Body of pancreas (tissue), 4 donors: ENCODE measurements at places on chromosomes 5 and 9. TPM values are rescaled to one million over a fixed set of nuclear protein-coding genes. Genes with fewer than 3 reads are reported as not detected.

Gene TRIM52
- 26.0 TPM for total RNA-seq

Gene SV2C
- 0.52 TPM for total RNA-seq

Gene PDE6A
- total RNA-seq = not detected

Gene SLC44A1
- total RNA-seq = 15.5 TPM

Gene MUSK
- total RNA-seq = not detected

Gene WNT8A
- total RNA-seq = not detected

Gene PCDHA10
- total RNA-seq = 6.6 TPM

Gene BHMT
- total RNA-seq = not detected

Gene DND1
- total RNA-seq = 2.6 TPM

Gene C7
- 288 TPM for total RNA-seq

GRCh38 chr5:161311965-161312364 is 234.6 kb downstream of the GABRB2 start:
- no peak for DNase-seq

- no peak for DNase-seq
Observed at GRCh38 chr5:24145806-24146205, 499.0 kb downstream of the CDH10 start.

DNA sequence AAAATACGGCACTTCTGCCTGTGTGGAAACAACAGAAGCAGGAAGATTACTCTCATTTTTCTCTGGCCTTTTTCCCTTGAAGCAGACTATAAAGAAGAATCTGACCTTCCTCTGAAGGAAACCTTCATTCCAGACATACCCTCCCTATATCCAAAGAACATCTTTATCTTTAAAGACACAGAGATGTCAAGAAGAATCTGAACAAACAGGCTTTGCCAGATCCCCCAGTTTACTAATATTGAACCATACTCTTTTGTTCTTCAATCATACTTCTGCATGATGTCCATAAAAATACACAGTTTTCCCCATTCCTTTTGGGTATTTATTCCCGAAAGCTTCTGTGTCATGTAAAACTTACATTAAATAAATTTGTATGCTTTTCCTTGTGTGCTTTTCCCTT is 225.8 kb downstream of the MAT2B start:
- DNase-seq = no peak

DNA sequence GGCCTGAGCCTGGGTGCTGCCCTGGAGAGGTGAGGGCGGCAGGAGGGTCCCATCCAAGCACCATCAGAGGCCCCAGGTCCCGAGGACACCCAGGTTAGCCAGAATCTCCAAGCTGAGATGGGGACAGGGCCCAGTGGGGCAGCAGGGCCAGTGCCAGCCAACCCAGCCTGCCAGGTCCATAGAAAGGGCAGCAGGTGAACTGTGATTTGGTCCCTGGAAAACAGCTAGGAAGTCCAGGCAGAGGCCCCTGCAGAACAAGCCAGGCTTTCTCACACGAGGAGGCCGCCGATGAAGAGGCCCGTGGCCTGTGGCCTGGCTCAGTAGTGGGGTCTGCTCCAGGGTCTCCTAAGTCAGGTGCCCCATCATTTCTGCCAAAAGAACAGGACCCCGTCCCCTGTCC is 2.0 kb downstream of the AGPAT2 start:
- no peak for DNase-seq

DNA sequence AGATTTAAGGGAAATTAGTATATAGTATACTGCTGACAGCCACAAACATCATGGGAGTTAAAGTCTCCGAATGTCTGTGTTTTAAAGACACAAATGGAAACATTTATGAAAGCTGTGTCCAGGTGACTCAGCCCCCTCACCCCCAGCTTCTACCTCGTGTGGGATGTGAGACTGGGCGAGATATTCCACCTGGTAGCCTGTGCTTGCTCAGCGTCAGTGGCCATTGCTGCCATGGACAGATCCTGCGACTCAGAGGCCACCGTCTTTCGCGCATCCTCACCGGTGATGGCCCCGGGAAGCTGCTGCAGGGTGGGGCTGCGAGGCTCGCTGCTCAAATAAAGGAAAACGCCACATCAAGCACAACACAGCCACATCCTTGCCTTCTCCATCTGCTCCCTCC is 31.2 kb upstream of the EXOC3 start:
- no peak for DNase-seq

DNA sequence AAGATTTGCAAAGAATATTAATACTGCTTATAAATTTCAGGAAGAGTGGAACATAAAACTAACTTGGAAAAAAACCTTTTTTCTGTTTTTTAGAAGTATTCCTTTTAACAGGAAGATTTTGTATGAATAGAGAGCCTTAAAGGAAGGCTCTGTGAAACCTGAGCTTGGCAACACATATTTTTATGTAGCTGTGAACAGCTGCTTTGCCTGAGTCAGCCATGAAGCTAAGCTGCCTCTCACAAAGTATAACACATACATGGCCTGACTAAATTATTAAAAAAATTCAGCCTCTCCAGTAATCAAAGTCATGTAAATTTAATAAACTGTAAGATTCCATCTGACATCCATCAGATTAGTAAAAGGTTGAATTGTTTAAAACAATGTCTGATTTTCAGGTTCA is 547.5 kb downstream of the ELAVL2 start:
- no peak for DNase-seq

GRCh38 chr9:99881769-99882168 is 24.7 kb upstream of the STX17 start:
- no peak for DNase-seq

DNA sequence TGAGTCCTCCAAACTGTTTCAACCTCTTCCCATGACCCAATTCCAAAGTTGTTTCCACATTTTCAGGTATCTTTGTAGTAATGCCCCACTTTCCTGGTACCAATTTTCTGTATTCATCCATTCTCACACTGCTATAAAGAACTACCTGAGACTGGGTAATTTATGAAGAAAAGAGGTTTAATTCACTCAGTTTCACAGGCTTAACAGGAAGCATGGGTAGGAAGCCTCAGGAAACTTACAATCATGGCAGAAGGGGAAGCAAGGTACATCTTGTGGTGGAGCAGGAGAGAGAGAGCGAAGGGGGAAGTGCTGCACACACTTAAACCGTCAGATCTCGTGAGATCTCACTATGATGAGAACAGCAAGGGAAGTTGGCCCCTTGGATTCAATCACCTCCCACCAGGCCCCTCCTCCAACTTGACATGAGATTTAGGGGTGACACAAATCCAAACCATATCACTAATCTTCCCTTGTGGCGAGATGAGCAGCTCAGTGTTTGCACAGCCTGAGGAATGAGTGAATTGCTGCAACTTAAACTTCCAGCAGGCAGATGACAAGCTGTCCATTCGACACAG is 42.9 kb downstream of the TRIP13 start:
- DNase-seq = no peak

DNA sequence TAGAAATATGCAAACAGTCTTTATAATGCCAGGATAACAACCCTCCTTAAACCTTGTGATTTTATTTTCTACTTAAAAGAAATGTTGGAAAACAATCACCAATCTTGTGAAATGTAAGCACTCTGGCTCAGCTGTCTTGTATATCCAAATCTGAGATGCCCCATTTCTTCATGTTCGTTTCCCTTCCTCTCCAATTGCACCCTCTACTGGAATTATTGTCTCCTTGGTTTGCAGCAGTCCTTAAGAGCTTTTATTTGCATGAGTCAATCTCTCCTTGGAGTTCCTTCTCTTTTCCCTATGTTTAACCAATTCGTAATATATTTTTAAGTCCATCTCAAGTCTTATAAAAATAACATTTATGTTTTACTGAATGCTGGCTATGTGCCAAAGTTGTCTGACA is 362.0 kb upstream of the CDH10 start:
- DNase-seq = no peak

GRCh38 chr9:4620881-4621555 is 41.1 kb upstream of the PLPP6 start:
- no peak for DNase-seq

DNA sequence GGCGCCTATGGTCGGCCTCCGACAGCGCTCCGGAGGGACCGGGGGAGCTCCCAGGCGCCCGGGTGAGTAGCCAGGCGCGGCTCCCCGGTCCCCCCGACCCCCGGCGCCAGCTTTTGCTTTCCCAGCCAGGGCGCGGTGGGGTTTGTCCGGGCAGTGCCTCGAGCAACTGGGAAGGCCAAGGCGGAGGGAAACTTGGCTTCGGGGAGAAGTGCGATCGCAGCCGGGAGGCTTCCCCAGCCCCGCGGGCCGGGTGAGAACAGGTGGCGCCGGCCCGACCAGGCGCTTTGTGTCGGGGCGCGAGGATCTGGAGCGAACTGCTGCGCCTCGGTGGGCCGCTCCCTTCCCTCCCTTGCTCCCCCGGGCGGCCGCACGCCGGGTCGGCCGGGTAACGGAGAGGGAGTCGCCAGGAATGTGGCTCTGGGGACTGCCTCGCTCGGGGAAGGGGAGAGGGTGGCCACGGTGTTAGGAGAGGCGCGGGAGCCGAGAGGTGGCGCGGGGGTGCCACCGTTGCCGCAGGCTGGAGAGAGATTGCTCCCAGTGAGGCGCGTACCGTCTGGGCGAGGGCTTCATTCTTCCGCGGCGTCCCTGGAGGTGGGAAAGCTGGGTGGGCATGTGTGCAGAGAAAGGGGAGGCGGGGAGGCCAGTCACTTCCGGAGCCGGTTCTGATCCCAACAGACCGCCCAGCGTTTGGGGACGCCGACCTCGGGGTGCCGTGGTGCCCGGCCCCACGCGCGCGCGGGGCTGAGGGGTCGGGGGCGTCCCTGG is 561 bp downstream of the DAPK1 start:
- DNase-seq = peak; percentile 74

DNA sequence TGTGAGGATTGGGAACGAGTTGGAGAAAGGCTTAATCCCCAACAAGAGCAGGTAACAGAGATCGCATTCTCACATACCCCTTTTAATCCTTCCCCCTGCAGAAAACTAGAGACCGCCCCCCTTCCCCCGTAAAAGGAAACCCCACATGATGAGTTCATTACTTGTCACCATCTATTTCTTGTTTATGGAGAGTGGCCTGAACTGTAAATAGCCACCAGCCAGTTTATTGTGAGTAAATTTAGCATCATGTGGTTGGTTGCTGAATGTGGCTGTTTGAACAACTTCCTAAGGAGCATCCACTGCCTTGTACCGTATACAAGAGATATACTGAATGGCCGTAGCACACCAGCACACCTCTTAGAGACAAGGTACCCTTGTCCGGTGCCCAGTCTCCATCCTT is 62.1 kb downstream of the TJP2 start:
- DNase-seq = no peak

GRCh38 chr9:34601937-34602573 is 9.8 kb downstream of the RPP25L start:
- DNase-seq = no peak

GRCh38 chr9:3971391-3972082 is 328.3 kb downstream of the GLIS3 start:
- DNase-seq = no peak

GRCh38 chr5:81505672-81506071 is 111.7 kb upstream of the ACOT12 start:
- no peak for DNase-seq

- DNase-seq = peak; percentile 43
Observed at GRCh38 chr5:176870110-176870591, 29.0 kb downstream of the HK3 start.

DNA sequence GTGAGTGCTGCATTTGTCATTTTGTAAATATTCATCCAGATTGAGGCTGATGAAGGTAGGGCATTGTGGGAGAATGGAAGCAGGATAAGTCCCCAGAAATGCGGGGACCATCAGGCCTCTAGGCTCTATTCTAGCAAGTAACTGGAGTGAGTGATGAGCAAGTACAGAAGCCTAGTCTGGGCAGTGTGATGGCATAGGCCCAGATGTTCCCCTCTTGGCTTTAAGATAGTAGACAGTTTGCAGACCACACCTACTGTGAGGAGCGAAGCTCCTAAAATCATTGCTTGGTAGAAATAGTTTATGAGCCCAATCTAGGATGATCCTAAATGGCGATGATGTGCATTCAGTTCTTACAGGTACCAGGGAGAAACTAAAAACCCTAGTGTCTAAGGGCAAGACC is 24.3 kb downstream of the NDFIP1 start:
- DNase-seq = no peak

- DNase-seq = no peak
Observed at GRCh38 chr5:66440202-66440680, 156.0 kb upstream of the MAST4 start.

DNA sequence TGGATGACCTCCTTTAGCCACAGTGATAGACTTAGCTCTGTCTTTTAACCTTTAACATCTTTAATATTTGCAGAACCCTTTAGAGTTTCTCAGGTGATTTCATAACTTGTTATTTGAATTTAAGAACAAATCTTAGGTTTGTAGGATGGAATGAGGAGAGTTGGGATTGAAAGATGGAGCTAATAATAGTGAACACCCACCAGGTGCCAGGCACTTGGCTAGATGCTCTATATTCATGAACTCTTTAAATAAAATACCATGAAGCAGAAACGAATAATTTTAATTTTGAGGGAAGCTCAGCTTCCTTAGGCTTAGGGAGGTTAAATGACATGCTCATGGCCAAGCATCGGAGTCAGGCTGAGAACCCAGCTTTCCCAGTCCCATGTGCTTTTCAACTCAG is 19.4 kb upstream of the CARNMT1 start:
- DNase-seq = no peak

GRCh38 chr5:62284946-62285891 is 20.8 kb upstream of the KIF2A start:
- DNase-seq = no peak

- DNase-seq = peak; percentile 19
Observed at GRCh38 chr5:142056816-142057696, 44.2 kb upstream of the GNPDA1 start.

DNA sequence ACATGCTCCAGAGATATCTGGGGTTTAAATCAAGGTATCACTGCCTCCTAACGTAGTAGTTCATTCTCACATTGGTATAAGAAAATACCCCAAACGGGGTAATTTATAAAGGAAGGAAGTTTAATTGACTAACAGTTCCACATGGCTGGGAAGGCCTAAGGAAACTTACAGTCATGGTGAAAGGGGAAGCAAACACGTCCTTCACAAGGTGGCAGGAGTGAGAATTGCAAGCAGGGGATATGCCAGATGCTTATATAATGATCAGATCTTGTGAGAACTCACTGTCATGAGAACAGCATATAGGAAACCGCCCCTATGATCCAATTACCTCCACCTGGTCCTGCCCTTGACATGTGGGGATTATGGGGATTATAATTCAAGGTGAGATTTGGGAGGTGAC is 1280.2 kb upstream of the C9orf72 start:
- DNase-seq = no peak

DNA sequence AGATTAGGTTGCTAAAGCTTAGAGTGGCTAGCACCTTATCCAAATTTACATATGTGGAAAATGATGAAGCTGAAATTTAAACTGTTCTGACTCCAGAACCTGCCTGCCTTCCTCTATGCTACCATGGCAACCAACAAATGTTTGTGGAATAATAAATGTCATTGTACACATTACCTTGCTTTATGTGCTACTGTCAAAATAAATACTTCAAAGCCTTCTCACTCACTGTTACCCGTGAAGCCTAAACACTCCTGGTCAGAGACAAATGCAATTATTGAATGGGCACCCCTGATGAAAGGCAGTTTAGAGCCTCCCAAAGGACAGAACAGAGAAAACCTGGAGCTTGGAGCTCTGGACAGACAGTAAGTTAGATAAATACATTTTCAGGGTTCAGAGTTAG is 158.6 kb downstream of the FAM114A2 start:
- no peak for DNase-seq

GRCh38 chr9:78441822-78442431 is 145.0 kb downstream of the PSAT1 start:
- DNase-seq = no peak

GRCh38 chr5:150258130-150258529 is 31.4 kb downstream of the CAMK2A start:
- no peak for DNase-seq
